ENCODE measurements at places on chromosomes 5 and 9.
A peak's percentile ranks its signal among the peaks of the same experiment; 100 is the strongest.

- DNase-seq, result no peak
These were observed 514.5 kb upstream of the RGMB start for GRCh38 chr5:98258939-98259338.

DNA sequence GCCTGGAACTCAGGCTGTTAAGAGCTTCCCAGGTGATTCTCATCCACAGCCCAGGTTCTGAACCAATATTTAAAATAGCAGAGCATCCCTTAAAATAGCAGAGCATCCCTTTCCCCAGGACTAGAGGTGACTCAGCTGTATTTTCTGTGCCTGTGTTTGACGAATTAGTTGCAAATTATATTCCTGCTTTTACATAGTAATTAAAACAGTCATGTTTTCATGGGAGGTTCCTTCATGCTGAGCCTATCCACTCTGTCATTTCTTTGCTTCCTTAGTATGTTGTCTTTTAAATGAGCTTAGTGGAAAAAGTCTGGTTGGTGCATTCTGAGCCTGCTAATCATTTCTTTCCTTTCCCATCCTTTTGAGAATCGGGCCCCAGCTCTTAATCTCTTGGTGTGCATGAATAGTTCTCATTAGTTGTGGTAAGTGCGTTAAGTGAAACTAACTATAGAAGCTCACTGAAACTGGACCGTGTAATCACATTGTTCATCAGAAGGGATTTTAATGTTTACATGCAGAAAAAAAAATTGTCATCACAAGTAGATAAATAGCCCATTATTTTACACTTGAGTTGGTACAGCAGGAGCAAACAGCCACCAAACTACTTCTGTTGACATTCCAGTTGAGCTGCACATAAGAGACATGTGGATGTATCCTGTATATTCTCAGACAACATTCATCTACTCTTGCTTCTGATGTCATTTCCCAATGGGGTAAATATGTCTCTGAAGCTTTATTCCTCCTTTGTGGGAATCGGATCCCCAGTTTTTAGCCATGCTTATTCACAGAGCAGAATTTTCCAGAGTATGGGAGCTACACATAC, 596.9 kb upstream of the WWC1 start:
- no peak for DNase-seq

DNA sequence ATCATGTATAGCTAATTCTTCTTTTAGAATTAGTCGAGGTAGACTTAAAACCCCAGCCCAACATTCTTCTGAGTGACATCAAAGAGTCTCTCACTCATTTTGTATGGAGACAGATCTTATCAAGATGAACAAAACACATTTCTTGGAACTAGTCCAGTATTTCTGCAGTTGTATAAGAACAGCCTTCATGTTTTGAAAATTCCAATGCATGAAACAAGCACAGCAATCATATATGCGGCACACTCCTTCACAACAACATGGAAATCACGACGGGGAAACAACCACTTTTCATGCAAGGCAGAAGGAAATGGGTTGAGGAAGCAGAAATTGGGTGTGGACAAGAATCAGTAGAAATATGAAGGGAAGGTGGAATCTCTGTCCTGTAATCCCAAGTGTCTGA, 113.8 kb downstream of the PLK2 start:
- no peak for DNase-seq

DNA sequence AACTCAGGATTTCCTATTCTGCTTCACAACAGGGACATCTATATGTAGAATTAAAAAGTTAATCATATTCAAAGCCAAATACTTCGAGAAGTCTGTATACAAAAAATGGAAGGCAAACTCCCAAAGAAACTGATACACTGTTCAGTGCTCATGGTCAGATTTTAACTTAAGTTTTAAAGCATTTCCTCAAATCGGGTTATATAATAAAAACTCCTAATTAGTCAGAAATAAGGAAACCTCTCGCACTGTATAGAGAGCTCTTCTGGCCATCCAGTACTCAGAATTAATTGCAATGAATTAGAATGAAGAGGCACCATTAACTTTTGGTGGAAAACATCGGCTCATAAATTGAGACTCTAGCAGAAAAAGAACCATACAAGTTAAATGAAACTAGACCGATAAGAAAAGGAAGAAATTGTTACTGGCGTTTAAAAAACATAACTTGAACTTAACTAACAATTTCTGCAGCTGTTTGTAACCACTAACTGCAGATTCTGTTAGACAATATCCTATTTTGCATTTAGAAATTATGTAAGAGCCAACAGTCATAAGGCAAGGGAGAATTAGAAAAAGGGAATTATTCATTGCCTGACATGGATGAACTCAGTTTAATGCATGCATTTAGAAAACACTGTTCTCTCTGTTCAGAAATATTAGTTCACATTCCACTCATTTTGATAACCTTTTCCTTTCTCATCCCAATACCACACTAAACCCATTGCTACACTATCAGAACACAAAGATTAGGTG, 96.6 kb downstream of the FNBP1 start:
- DNase-seq, result no peak

DNA sequence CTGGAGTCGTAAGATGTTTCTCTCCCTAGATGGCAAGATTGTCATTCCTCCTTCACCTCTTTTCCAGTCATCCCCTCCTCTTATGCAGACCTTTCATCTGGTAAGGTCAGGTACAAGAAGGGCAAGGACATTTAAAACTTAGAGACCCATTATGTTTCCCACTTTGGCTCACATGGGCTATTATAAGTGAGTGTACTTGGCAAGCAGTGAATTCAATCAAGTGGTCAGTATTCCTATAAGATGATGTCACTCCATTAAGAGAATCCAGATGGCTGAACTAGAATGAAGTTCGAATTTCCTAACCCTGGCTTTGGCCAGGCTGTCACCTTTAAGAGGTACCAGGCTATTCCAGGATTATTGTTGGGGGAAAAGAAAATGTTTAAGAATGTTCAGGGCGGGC, 32.2 kb downstream of the ZNF131 start:
- no peak for DNase-seq

- peak; percentile 77 for DNase-seq
These were observed 17.0 kb downstream of the PLPP1 start for GRCh38 chr5:55517804-55518203.

GRCh38 chr5:41747301-41747700, 122.9 kb downstream of the OXCT1 start:
- DNase-seq, result no peak

DNA sequence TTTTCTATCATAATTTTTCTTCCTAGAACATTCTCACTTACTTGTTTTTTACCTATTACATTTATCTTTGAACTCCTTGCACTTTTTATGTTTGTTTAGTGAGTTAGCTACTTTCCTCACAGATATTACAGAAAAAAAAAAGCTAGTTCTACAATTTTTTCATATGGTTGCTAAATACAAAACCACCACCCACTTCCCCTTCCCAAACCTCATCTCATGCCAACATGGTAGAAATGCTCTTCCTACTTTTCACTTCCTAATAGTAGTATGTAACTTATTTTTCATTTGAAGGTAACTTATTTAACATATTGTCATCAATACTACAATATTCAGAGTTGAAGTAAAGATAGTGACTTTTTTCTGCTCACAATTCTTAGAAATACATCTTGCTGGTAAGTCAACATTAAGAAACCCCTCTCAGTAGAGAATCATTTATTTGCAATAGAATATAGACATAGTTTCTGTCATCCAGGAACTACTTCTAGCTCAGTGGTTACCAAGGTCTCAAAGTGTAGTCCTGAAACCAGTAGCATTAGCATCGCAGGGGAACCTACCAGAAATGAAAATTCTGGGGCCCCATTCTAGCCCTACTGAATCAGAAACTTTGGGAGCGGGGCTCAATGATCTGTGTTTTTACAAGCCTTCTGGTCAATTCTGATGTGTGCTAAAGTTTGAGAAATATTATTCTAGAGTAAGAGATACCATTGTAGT, 1124.6 kb downstream of the DTWD2 start:
- DNase-seq, result no peak

DNA sequence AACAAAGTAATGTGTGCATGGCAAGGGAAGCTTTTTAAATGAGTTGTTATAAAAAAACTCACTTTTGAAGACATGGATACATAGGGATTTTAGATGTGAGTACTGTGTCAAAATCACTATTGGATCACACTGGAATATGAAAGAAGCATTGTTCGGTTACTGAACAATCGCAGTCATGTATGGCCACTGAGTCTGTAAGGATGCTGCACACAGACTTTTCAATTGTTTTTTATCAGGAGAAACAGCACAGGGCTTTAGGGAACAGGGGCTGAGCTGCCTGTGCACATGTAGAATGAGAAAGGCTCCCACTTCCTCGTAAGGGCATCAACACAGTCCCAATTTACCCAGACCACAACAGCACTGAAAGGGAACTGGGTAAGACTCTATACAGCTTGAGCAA, 1333.9 kb upstream of the DMAC1 start:
- no peak for DNase-seq

- no peak for DNase-seq
These were observed 47.6 kb upstream of the TRAF1 start for GRCh38 chr9:120974181-120974580.

GRCh38 chr5:151611127-151611775, 20.1 kb upstream of the FAT2 start:
- DNase-seq, result no peak

- no peak for DNase-seq
These were observed 36.3 kb downstream of the MACIR start for GRCh38 chr5:103294906-103295305.

GRCh38 chr9:2414465-2414864, 207.1 kb upstream of the VLDLR start:
- no peak for DNase-seq

Measured in mucosa of descending colon (tissue), 3 donors.